ENCODE measurements at places on chromosomes 2 and 18. TPM values are rescaled to one million over a fixed set of nuclear protein-coding genes. Genes with fewer than 3 reads are reported as not detected.

The MARS2 gene
- total RNA-seq: 4.8 TPM

- no peak for DNase-seq
Measured at GRCh38 chr18:63258749-63259566, 60.6 kb downstream of the BCL2 start.

The ZC3H6 gene
- total RNA-seq: 10.0 TPM

The TLX2 gene
- not detected for total RNA-seq

The ABCB11 gene
- 0.08 TPM for total RNA-seq

- DNase-seq: no peak
Measured at GRCh38 chr18:39732918-39733317, 2167.3 kb upstream of the CELF4 start.

The SERPINB10 gene
- 0.58 TPM for total RNA-seq

DNA sequence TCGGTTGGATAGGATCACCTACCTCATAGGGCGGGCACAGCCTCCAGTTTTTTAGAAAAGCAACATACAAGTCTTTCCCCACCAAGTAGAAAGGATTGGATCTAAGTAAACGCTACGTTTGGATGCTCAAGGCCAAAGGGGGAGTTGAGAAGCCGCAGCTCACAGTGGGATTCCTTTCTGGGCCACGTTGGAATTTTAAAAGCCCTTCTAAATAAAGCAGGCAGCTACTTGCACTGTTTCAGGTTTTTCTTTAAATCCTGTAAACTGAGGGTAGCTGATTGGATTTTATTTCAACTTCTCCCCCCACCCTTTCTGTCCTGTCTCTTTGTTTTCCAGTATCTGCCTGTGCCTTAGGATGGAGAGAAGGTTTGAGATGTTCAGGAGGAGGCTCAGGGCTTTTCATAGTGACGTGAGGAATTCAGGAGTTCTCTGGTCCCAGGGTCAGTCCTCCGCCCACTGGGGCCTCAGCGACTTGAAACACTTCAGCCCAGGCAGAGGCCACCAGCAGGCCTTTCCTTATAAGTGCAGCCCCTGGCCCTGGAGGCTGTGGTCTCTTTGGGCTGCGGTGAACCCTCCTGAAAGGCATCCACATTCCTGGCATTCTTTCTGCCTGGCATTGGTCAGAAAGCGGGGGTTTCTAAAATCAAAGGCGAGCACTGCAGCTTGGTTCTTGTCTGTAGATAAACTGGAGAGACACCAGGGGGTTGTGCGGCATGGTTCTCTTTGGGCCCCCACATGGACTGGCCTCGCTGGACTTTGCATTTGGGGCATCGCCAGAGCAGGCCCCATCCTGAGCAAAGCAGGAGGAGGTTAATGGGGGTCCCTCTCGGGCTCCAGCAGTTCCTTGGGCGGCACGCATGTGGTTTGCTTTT lies 44.5 kb downstream of the SH3BP4 start:
- DNase-seq: no peak

DNA sequence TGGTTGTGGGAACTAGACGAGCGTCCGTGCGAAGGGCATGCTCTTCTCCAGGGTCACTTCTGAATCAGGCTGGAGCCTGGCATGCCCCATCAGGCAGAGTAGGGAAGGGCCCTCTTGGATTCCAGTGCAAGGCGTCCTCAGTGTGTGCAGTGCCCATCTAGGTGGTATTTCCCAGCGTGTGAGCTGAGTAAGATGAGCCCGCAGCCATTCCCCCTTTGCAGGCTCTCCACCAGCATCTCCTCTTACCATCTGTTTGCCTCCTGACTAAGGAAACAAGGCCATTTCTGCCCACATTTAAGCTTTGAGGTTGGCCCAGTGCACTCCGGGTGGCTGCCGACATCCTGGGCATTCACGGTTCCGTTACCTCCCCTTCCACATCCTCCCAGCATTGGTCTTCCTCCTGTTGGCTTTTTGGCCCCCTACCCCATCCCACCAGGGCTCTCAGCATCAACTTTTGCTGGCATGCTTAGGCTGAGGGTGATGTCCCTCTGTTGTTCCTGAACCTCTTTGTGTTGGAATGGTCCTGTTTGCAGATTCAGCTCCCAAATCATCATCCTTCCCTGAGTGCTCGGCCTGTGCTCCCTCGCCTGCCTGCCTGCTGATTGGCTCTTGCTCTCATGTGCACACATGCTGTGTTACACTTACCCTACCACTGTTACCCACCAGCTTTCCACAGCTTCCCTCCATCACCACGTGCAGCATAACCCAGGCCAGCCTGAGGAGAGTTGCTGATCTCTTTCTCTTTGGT lies 11.8 kb downstream of the CEP68 start:
- DNase-seq: no peak

DNA sequence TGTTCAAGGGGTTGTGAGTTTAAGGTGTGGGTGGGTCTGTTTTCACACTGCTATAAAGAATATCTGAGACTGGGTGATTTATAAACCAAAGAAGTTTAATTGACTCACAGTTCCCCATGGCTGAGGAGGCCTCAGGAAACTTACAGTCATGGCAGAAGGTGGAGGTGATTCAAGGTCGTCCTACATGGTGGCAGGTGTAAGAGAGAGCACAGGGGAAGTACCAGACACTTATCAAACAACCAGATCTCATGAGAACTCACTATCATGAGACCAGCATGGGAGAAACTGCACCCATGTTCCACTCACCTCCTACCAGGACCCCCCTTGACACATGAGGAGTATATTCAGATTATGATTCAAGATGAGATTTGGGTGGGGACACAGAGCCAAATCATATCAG lies 38.0 kb downstream of the RHBDD1 start:
- no peak for DNase-seq

GRCh38 chr18:22688877-22689496 lies 244.1 kb upstream of the RBBP8 start:
- DNase-seq: no peak
